Caki2 (cell line): ENCODE measurements at places on chromosomes 7 and 10. TPM values are rescaled to one million over a fixed set of nuclear protein-coding genes. Genes with fewer than 3 reads are reported as not detected.

- DNase-seq: no peak
Observed at GRCh38 chr10:25938405-25938804, 4.4 kb downstream of the MYO3A start.

- DNase-seq: no peak
Observed at GRCh38 chr7:31043051-31043471, 9.0 kb upstream of the ADCYAP1R1 start.

- DNase-seq: peak; percentile 84
Observed at GRCh38 chr7:2821161-2821841, 22.8 kb downstream of the GNA12 start.

GRCh38 chr7:131034166-131034881 is 293.4 kb upstream of the MKLN1 start:
- DNase-seq: no peak

IGFBP3 gene
- 354 and 370 TPM in 2 replicates for total RNA-seq

DNA sequence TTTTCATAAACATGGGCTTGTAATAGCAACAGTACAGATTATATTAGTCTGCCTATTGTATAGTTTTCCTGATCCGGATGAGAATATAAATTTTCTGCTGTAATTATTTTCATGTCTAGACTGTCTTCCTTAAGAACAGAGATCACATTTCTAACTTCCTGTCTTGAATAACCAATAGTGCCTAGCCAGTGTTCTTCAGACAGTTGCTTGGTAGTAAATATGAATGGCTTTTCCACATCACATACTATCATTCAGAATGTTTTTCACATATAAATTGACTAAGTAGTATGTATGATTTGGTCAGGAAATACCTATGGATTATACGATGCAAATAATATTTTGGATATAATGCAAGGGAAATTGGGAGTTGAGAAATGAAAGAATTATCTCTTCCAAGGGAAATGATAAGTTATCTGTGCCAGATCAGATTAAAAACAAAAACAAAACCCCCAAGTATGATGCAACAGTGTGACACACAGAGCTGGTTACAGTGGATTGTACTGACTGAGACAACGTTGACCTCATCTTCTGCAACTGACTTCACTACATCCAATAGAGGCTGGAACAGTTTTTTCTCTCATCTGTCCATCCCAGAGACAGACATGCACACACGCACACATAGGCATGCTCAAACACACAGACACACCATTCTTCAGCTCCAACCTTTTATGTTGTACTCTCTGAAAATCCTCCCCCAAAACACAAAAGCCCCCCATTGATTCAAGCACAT is 16.4 kb downstream of the ITGA8 start:
- no peak for DNase-seq

ITPRID1 gene
- total RNA-seq: not detected in 2 replicates

GTF2IRD1 gene
- 25.1 and 33.4 TPM in 2 replicates for total RNA-seq

DNA sequence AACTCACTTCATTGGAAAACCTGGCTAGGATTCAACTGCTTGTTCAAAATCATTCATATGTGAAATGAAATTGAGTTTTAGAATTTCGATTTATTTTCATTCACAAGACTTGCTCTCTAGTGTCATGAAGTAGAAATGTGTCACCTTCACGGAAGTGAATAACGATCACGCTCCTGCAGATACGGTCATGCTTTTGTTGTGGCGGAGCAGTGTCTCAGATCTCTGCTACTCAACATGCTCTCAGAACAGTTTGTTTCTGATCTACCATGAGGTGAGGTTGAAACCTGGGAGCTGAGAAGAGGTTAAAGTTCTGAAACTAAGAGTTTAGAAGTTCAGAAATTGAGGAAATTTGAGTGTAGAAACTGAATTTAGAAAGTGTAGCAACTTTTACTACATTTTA is 13.8 kb upstream of the PITRM1 start:
- no peak for DNase-seq

DNA sequence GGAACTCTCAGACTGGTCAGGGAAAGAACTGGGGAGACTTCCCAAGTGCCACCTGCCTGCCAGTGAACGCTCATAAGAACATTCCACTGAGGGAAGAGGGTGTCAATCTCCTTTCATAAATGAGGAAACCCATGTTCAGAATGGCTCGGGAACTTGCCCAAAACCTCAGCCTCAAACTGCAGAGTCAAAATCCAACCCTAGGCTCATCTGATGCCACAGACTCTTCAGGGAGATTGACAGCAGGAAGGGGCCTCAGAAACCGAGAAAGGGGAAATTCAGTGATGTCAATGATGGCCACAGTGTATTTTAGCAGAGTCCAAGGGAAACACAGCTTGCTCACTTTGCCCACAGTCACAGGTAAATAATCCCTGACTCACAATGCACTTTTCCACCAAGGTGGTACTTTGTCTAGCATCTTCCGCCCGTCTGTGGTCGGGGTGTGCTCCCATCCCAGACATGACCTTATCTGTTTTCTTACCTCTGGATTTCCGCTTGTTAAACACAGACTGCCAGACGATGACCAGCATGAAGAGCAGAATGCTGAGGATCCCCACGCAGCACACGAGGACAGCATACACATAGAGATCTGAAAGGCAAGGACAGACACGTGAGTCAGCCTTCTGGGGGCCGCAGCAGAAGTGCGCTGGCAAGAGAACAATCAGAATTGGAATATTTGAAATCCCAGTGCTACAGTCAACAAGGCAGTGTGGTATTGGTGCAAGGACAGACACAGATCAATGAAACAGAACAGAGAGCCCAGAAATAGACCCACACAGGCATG is 38.4 kb downstream of the VSTM4 start:
- DNase-seq: no peak

- DNase-seq: no peak
Observed at GRCh38 chr7:33072471-33072870, 9.9 kb upstream of the NT5C3A start.

HOXA7 gene
- total RNA-seq: 5.1 TPM in 1 of 2 replicates, not detected in the other

DNA sequence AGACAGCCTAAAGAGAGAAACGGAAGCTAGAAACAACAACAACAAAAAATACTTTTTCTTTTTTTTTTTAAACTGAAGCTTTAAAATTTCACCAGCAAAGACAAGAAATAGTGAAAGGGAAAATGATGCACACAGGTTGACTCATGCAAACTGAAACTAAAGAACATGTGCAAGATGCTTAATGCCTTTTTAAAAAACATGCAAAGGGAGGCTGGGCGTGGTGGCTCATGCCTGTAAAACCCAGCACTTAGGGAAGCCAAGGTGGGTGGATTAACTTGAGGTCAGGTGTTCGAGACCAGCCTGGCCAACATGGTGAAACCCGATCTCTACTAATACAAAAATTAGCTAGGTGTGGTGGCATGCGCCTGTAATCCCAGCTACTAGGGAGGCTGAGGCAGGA is 15.1 kb upstream of the CUBN start:
- no peak for DNase-seq
